ENCODE measurements at places on chromosomes 16 and 17.
A peak's percentile ranks its signal among the peaks of the same experiment; 100 is the strongest.

- no peak for DNase-seq
Observed at GRCh38 chr16:1926271-1926670, 8.1 kb upstream of the HS3ST6 start.

DNA sequence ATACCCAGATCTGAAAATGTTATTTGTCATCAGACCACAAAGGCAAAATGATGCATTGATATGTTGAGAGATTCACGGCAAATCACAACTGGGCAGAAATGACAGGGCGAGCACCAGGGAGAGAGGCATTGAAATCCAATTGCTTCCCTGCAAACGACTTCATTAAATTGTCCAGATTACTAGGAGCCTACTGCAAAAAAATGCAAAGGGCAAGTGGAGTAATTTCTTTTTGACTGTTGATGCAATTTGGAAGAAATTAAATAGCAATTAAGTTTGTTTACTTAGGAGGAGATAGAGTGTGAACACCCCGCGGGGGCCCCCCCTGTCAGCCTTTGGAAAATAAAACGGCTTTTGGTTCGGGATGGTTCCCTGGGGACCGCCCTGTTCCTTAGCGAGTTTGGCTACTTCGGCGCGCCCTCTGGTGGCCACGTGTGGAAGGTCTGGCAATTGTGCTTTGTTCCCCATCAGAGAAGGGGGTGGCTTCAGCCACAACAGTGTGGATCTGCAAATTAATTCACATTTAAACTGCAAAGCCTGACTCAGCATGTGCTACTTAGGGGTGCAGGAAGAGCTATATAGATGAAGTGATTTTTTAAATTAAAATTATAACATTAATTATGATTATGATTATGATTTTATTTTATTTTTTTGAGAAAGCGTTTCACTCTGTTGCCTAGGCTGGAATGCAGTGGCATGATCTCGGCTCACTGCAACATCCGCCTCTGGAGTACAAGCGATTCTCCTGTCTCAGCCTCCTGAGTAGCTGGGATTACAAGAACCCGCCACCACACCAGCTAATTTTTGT, 14.5 kb upstream of the TMC7 start:
- DNase-seq = peak; percentile 91

DNA sequence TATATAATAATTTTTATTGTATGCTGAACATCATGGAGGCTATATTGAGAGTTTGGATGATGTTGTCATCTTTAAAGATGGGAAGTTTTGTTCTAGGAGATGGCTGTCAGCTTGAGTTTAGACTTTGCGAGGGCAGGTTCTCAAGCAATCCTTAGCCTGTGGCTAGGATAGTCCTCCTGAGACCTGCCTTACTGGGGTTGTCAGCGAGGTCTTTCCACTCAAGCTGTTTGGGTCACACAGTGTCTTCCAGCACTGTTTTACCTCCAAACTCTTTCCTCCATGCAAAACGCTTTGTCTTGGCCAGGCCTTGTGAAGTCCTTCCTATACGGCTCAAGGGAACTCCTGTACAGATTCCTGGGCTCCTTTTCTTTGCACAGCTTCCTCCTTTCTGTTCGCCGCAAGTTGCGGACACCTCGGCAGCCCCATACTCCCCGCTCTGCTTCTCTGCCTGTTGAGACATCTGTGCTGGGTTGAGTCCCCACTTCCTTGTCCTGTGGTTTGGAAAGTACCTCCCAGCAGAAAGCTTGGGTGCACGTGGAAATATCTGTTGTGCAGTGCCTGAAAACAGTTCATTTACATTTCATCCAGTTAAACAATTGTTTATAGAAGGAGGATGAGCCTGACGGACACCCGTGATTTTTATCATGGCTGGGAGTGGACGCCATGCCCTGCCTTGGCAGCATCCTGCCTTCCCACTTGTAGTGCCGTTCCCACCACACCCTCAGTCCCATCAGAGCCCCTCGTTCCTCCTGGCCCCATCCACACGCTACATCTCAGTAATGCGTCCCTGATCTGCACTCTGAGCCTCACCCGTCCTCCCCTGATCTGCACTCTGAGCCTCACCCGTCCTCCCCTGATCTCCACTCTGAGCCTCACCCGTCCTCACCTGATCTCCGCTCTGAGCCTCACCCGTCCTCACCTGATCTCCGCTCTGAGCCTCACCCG, 55.0 kb upstream of the CBFA2T3 start:
- DNase-seq = no peak

- peak; percentile 72 for DNase-seq
Observed at GRCh38 chr17:40615068-40615840, 32.4 kb downstream of the SMARCE1 start.

- no peak for DNase-seq
Observed at GRCh38 chr17:21194703-21195102, 19.3 kb downstream of the TMEM11 start.

GRCh38 chr16:57773019-57773418, 29.3 kb downstream of the KIFC3 start:
- no peak for DNase-seq

Data from ecto neural progenitor cell (in vitro differentiated cells).